C1 segment of cervical spinal cord (tissue), 14 donors: ENCODE measurements at places on chromosomes 12 and 14.

GRCh38 chr12:93081810-93082165 is 152.7 kb upstream of the EEA1 start:
- DNase-seq, result no peak

DNA sequence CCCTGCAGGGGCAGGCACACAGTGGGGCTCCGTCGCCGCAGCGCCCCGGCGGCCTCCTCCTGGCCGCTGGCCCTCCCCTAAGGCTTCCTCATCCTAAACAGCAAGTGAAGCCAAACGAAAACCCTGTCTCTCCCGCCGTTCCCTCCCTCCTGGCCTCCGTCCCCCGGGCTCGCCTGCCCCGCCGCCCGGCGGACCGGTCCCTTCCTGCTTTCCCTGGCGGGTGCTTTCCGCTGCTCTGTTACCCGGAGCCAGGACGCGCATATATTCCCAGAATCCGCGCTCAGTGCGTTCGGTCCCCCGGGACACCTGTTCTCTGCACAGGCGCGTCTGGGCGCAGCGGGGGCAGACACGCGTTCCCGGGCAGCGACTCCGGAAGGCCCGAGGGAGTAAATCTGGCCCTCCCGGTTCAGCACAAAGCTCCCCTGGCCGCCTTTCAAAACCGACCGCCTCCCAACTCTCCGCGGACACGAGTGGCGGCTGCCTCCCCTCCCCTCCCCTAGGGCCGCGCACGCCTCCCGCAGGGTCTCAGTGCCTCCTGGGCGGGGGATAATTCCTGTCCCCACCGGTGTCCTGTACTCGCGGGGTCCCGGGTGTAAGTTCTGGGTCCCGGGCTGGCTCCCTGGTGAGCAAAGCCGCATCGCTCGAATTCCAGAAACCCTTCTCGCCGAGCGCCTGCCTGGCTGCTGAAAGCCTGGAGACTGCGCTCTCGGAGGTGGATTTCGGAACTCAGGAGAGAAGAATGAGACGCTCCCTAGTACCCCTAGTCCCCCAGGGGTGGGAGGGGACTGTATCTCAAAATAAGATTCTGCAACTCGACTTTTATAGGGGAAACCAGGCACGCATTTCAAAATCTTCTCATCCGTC is 21.4 kb upstream of the CEP170B start:
- no peak for DNase-seq

GRCh38 chr14:85601246-85601645 is 71.3 kb downstream of the FLRT2 start:
- no peak for DNase-seq

DNA sequence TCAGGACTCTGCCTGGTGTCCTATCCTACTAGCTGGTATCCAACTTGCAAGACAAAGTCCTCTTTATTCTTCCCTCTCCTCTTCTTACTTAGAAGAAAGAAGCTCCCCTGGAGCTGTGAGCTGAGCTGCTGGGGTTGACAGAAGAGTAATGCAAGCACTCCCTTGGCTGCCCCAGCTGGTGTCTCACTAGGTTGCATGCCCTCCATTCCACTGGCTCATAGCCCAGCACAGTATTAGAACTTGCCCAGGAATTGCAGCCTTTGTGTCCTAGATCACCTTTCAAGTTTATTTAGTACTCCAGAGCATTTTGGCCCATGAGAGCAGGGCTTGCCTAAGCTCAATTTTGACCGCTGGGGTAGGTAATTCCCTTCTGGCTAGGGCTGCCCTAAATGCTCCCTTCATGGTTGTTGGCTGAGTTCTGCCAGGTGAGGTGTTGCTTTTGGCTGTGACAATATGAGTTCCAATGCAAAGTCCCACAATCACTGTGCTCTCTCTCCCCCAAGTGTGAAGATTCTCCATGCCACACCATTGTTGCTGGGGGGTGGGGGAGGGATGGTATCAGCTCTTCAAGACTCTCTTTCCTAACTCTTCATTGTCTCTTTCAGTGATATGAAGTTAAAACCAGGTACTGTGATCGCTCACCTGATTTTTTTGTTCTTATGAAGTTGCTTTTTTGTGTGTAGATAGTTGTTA is 317.4 kb upstream of the DDHD1 start:
- peak; percentile 7 for DNase-seq

GRCh38 chr12:121196902-121197301 is 13.0 kb upstream of the P2RX4 start:
- no peak for DNase-seq

DNA sequence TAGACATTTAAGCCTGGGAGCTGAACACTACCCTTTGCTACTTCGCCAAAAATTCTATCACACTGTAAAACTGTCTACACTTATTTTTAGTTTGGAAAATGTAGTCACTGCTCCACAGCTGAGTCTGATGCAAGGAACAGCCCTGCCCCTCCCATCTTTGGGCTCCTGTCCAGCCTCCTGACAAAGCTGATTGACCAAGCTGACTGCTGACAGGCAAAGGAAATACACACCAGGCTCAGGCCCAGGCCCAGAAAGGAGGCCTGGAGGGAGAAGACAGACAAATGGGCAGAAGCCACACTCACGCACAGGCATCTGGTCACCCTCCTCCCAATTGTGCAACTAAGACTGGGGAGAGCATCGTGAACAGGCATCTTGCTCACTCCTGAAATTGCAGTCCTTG is 55.3 kb downstream of the ISCA2 start:
- no peak for DNase-seq

GRCh38 chr12:69978020-69978419 is 153.0 kb downstream of the MYRFL start:
- DNase-seq, result no peak

DNA sequence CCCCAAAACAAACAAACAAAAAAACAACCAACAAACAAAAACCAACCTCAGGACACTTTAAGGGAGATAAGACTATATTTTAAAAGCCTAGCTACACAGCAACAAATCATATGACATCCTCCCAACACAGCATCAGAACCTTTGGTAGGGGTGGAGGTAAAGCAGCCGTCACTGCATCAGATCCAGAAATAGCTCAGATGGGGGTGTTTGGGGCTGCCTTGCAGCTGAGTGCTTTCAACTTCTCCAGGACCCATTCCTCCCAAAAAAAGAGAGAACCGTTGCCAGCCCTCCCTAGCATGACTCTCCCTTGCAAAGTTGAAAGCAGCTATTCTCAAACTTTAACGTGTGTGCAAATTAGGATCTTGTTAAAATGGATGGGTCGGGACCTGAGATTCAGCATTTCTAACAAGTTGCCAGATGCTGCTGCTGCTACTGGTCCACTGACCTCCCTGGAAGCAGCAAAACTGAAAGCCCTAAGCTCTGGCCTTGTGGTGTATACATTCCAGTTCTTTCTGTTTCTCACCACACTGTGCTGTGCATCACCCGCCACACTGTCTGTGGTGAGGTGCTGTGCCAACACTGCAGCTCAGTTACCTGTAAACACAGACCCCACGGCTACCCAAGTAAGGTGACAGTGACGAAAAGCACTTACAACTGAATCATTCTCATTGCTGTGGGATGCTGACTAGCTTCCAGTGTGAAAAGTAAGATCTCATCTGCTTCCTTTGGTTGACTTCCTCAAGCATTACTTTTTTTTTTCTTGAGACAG is 54.0 kb downstream of the SLC38A1 start:
- DNase-seq, result no peak

- DNase-seq, result no peak
These were observed 9.7 kb downstream of the SERPINA1 start for GRCh38 chr14:94378527-94379290.

- DNase-seq, result no peak
These were observed 28.2 kb upstream of the MMP17 start for GRCh38 chr12:131799828-131800593.

DNA sequence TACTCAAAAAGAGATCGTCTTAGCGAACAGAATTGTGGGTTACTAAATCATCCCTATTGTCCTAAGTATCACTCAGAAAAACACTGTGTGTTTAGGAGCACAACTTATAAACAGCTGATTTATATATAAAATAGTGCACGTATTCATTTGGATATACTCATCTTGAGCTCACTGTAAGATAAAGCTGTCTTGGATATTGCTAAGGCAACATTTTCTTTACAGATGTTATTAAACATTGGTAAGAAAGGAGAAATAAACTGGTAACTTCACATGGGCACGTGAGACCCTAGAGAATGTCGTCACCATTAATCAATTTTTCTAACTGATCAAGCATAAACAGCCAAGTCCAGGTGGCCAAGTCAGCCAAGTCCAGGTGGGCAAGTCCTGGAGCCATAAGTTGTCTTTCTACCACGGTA is 1.7 kb downstream of the PAWR start:
- DNase-seq, result no peak

DNA sequence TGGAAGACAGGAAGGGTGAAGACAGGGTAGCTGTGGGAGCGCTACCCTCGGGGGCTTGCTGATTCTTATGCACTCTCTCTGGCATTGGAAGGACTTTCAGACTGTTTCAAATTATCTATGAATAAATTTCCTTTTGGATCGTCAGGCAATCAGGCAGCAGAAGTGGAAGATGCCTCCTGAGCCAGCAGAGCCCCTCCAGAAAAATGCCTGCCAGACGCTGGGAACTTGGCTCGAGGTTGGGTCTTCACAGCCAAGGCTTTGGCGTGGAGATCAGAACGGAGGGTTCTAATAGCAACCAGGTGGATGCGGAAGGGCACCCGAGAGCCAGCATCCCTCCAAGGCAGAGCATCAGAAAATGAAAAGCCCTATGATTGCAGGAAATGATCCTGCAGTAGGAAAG is 119.2 kb upstream of the RFLNA start:
- DNase-seq, result no peak

DNA sequence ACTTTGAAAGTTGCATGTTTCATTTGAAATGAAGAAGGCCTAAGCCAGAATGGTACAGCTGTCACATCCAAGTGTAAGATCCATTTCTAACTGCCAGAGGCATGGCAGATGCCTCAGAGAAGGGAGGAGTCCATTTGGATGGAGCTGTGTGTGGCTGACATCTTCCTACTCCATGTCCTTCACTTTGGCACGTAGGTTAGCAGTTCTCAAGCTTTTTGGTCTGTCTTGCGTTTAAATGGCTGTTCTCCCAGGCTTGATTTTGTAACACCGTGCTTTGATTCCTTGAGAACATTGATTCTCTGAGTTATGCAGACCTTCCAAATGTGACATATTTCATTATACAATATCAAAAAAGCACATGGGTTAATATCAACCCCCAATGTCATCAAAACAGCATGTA is 23.4 kb downstream of the EML1 start:
- DNase-seq, result no peak

DNA sequence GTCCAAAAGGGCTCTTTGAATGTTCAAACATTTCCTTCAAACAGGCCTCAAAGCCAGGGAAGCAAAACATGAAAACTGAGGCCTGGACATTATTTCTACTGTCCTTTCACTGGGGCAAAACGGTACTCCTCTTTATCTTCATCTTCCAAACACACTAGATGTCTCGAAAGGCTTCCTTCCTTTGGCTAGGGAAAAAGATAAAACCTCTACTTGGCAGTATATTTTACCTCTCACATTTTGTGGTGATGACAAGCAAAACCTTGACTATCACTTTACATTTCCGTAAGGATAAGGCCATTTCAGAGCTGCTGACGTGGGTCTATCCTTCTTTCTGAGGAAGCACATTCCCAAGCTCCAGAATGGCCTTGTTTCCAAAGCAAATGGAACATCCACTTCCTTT is 9.9 kb downstream of the STAB2 start:
- DNase-seq, result no peak

DNA sequence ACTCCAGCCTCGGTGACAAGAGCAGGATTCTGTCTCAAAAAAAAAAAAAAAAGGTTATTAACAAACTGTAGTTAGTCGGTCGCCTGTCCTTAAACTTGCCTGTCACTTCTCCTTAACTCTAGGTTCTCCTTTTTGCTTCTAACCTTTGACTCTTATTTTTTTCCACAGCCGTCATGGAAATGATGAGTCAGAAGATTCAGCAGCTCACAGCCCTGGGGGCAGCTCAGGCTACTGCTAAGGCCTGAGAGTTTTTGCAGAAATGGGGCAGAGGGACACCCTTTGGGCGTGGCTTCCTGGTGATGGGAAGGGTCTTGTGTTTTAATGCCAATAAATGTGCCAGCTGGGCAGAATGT is 418 bp upstream of the MYG1 start:
- no peak for DNase-seq

DNA sequence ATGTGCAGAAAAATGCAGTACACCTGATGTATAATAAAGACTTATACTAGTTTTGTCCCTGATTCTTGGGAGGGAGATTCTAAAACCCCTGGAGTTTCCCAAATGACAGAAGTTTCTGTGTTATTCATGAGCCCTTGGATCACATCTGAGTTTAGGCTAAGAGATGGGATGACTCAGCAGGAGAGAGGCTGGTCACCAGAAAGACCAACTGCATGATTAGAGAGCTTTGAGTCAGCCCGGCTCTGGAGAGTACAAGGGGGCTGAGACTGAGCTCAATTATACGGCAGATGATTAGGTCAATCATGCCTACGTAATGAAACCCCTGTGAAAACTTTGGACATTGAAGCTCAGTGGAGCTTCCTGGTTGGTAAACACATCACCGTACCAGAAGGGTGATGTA is 174.2 kb downstream of the SSPN start:
- DNase-seq, result no peak

GRCh38 chr12:30417697-30418231 is 277.9 kb downstream of the IPO8 start:
- DNase-seq, result no peak

DNA sequence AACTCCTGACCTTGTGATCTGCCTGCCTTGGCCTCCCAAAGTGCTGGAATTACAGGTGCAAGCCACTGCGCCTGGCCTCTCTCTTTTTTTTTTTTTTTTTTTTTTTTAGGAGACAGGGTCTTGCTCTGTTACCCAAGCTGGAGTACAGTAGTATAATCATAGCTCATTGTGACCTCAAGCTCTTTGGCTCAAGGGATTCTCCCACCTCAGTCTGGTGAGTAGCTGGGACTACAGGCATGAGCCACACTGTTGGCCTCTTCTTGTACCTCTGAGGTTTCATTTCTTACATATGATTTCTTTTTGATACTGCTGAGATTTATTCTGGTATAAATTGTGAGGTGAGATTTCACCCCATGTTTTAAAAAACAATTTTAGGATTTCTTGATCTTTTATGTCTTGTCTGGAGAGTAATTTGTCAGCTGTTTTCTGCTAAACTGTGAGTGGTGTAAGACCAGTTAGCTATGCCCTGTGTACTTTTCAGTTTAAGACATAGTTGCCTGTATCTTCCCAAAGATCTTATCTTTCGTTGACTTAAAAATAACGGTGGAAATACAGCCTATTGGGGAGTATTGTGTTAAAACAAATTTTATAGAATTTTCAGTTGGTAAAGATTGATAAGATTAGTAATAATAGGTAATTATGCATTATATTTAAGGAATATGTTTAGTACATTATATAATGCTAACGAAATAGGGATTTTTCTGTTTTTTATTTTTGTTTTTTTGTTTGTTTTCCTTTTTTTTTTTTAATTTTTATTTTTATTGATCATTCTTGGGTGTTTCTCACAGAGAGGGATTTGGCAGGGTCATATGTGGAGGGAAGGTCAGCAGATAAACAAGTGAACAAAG is 31.7 kb downstream of the WDR20 start:
- no peak for DNase-seq

DNA sequence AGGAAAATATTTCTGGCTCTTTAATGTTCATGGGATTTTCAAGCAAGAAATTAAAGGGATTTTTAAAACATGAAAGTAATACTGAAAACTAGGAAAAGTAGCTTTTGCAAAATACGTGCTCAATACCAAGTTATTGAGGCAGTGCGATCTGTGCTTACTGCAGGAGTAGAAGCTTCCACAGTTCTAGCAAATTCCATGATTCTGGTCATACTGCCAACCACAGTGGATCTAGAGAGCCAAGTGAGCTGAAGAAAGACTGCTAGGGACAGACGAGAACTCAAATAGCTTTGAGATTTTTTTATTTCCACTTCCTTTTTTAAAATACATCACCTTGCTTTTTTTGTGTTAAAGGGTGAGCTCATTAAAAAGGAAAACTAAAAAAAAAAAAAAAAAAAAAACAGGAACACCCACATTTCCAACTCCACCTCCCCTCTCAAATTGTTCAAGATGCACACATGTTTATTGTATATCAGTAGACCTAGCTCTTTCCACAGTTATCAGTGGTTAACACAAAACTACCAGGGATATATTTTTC is 26.2 kb downstream of the EGLN3 start:
- DNase-seq, result no peak
